Esophagus mucosa (tissue), 1 donor: ENCODE measurements at places on chromosomes 3 and 15.
A peak's percentile ranks its signal among the peaks of the same experiment; 100 is the strongest.

DNA sequence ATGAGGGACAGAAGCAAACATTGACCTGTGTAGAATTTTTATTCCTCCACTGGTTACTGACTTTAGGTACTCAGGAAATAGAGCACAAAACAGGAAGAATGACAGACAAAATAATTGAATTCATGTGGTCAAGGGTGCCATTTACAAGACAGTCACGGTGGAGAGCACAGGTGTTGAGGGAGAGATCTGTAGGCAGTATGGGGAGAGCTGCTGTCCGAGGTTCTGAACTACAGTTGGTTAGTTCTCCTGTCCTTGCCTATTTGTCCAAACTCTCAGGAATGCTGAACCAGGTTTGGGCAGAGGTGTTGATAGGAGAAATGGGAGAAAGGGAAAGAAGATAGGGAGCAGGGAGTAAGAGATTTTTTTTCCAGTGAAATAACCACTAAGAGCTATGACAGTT lies 178.5 kb upstream of the ZBTB20 start:
- peak; percentile 48 for ATAC-seq

DNA sequence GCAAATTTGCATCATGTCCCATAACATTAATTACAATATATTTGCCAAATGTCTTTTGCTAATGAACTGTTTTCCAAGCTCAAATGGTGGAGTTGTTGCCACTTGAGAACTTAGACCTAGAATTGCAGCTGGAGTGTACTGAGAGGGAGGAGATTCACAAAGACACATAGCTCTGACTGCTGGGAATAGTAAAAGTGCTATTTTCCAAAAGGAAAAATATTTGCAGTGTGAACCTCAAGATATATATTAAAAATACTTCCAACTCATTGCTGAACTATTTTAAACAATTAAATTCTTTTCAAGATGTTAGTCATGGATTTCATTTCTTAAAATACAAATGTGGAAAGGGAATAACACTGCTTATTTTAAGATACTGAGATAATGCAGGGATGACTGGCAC lies 666.8 kb upstream of the ARPP21 start:
- no peak for ATAC-seq

GRCh38 chr3:112721231-112721630 lies 80.3 kb upstream of the CCDC80 start:
- ATAC-seq: no peak

DNA sequence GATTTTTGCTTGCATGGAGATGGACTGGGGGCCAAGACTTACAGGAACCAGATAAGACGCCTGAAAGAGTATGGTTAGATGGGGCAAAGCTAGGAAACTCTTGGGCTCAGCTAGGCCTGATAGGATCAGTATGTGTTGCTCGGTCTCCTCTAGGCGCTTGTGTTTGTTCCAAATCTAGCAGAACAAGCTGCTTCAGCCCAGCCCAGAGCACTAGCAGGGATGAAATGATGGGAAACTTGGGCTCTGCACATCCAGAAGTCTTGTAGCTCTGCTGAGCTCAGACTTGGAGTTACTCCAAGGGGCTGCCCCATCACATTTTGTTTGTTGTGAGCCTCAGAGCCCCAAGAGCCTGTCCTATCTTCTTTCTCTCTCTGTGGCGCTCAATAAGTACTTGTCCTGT lies 34.7 kb downstream of the FOXL2 start:
- ATAC-seq: no peak

DNA sequence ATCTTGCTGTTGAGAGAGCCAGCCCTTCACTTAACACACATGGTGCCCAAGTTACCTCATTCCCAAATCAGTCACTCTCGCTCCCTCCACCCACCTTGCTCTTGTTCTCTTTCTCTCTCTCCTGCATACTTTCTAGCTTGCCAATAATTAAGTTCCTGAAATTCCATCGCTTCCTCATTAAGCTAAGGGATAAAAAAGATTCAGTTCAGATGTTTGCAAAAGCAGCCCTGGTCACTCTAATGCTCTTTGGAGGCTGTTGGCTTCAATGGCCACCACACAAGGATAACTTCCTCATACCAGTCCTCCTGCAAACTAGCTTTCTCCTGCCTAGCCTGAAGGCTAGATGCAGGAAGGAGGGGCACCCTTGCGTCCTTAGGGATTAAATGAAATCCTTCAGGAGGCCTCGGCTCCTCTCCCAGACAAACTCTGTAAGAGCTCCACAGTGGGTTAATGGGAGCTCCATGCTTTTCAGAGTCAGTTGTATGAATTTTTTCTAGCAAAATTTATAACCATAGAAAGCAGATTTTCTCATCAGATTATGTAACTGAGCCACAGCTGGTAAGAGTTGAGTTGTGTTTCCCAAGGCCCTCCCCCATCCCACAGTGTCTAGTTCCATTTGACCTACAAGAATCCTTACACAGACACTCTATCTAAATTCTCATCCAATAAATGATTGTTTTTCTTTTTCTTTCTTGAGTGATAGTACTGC lies 176.6 kb upstream of the TRIM42 start:
- ATAC-seq: no peak

GRCh38 chr3:9124730-9125129 lies 124.7 kb downstream of the SRGAP3 start:
- no peak for ATAC-seq

GRCh38 chr3:70112751-70113150 lies 113.2 kb downstream of the SAMMSON start:
- no peak for ATAC-seq

DNA sequence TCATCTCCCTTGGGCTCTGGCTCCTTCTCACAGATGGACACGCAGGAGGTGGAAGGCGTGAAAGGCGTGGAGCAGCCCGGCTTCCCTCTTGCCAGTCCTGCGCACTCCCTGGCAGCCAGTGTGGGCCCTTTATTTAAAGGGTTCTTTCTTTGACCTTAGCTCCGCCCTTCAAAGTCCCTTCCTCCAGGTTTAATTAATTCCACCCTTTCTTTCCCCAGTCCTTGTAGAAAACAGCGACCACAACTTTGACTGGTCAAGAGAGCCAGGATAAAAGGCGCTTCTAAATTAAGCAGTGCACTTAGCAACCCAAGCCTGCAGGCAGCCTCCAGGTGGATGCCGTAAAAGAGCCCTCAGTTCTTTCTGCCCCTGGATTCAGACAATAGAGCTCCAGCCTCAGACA lies at the start of gene HDC:
HDC (minus strand) TSS at position 107 of the 400 bp plus-strand sequence; CDS start at position 4, 103 bp downstream.
- ATAC-seq: no peak

- no peak for ATAC-seq
These were observed 191.5 kb upstream of the DPH6 start for GRCh38 chr15:35737441-35737840.

- peak; percentile 72 for ATAC-seq
These were observed 29.9 kb upstream of the FLNB start for GRCh38 chr3:57978316-57978715.

DNA sequence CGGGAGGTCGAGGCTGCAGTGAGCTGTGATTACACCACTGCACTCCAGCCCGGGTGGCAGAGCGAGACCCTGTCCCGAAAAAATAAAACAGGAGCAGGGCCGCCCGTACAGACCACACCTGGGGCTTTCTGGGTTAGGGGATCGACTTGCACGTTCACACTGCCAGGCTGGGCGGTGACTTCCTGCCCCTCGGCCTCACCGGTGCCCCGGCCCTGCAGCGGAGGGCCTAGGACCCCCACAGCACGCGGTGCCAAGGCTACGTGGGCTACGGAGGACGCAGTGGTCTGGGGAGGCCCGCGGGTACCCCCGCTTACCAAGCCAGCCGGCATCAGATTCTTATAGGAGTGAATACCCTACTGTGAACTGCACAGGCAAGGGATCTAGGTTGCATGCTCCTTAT lies 11.6 kb upstream of the TTC14 start:
- ATAC-seq: no peak

- ATAC-seq: no peak
These were observed 103.0 kb downstream of the PGPEP1L start for GRCh38 chr15:98904544-98904943.

GRCh38 chr15:98071786-98072185 lies 111.3 kb downstream of the ARRDC4 start:
- ATAC-seq: no peak

DNA sequence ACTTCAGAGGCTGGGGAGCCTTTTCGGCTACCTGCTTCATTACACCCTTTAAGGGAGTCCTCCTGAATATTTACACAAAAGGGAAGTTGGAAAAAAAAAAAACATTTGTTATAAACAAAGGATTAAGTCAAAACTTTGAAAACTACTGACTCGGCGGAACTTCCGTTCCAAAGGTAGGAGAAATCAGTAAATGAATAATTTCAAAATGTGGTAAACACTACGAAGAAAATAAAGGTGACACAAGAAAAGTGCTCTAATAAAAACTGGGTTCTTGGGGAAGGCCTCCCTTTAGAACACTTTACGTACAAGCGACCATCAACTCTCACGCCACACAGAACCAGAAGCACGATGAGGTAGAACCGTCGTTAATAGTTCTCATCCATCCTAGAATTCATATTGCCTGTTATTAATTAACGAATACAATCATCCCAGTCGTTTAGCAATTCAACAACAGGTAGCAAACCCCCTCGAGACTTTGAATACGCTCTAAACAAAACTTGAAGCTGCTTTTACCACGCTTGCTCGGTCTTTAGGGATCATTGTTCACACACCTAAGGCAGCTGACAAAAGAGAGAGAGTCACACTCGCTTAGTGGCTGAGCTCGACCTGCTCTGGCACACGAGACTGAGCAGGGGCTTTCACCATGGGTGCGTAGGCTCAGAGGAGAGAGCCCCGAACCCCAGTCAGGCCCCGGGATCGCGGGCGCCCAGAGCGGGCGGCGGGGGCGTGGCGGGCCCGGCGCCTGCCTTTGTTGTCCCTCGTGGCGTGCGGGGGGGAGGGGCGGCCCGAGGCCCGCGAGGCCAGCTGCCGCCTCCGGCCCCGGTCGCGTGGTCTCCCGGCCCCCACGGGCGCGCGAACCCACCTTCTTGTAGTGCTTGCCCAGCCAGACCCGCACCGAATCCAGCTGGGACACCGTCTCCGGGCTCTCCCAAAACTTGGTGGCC lies 680 bp downstream of the SMARCC1 start:
- ATAC-seq: peak; percentile 69

- no peak for ATAC-seq
These were observed 64.2 kb downstream of the WWTR1 start for GRCh38 chr3:149593418-149594160.

DNA sequence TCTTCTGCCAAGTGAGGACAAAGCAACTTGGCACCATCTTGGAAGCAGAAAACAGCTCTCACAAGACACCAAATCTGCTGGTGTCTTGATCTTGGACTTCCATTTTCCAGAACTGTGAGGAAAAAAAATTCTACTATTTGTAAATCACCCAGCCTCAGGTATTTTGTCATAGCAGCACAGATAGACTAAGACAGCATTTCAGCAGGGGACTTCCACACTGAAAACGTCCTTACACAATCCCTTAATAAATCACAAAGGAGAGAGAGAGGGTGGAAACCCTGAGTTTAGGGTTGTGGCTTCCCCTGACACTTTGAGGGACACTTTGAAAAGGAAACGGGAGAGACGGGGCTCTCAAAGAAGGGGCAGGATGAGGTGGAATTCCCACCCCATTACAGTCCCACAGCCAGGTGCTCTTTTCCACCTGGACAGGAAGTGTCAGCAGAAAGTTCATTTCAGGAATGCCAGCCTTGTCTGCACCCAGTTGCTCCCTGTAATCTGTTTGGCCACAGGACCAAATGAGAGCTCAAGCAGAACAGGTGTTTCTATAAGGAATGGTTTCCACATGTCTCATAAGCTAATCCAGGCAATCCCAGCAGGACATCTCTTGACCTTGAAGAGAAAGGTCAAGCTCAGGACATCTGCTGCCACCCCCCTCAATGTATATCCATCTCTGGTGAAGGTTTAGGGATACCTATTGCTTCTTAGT lies 51.3 kb downstream of the MYLK start:
- ATAC-seq: no peak

DNA sequence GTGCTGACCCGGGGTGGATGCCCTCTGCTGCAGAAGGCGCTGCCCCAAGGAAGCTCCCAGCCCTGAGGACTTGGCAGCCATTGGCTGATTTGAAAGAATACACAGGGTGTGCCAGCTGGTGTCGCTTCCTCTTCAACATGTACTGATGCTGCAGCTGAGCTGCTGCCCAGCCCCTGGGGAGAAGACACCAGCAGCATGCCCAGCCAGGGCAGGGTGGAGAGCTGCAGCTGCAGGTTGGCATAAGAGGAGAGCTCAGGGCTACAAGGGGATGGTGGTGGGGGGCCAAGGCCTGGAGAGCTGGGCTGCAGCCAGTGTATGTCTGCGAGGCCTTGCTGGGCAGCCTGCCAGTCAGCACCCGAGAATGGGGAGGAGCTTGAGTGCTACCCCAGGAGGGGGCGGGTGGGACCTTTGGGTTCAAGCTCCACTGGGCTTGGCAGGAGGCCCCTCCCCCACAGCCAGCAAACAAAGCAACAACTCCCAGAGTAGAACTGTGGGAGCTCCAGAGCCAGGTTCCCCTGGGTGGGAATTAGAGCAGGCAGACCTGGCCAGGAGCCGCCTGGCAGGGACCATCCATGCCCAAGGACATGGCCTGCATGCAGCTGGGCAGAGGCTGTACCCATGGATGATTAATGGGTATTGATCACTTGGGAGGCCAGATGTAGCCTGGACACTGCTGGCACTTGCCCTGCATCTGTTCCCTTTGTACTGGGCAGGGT lies 9.2 kb upstream of the SEMA4B start:
- ATAC-seq: peak; percentile 79

DNA sequence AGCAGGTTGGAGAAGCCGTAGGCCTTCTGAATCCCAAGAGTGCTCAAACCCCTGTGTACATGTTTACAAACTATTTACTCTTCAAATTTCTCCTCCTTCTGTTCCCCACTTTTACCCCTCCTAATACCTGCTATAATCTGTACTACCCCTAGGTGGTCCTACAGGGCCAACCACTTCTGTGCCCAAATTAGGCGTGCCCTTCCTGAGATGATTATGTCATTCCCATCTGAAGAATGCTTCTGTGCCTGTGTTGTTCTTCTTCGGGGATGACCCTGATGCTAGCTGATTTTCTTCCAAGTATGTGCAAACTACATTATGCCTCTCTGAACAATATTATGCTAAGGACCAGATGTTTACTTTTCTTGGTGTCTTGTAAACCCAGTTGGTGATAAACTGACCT lies 20.5 kb downstream of the RBP2 start:
- ATAC-seq: peak; percentile 50

GRCh38 chr3:154011036-154011435 lies 110.2 kb upstream of the ARHGEF26 start:
- ATAC-seq: no peak

DNA sequence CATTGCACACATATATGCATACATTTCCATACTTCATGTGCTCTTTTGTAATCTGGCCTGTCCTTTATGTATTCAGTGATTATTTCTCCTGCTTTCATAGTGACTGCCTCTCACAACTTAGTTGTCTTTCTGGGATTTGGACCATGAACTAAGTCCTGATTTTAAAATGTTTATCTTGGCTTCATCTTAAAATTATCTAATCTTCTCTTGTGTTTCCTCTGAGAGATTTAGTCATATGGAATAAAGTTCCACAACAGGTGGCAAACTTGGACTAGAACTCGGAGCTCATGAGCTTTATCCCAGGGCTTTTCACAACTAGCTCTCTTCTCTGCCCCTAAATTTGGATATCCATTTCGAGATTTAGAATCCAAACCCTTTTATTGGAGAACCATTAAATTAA lies 44.3 kb downstream of the U2SURP start:
- ATAC-seq: no peak

GRCh38 chr3:106341586-106342162 lies 472.9 kb upstream of the CBLB start:
- no peak for ATAC-seq
